ENCODE measurements at places on chromosomes 3 and 15. TPM values are rescaled to one million over a fixed set of nuclear protein-coding genes. Genes with fewer than 3 reads are reported as not detected.

FAM81A gene
- total RNA-seq = not detected

IL5RA gene
- total RNA-seq = 0.12 TPM

TIPIN gene
- total RNA-seq = 9.0 TPM

RFX7 gene
- 37.5 TPM for total RNA-seq

CPA3 gene
- not detected for total RNA-seq

NR1D2 gene
- total RNA-seq = 62.2 TPM

FRMD5 gene
- 0.08 TPM for total RNA-seq

MME gene
- 0.26 TPM for total RNA-seq

SCG3 gene
- not detected for total RNA-seq

ANP32A gene
- total RNA-seq = 134 TPM

SNX1 gene
- 147 TPM for total RNA-seq

DNA sequence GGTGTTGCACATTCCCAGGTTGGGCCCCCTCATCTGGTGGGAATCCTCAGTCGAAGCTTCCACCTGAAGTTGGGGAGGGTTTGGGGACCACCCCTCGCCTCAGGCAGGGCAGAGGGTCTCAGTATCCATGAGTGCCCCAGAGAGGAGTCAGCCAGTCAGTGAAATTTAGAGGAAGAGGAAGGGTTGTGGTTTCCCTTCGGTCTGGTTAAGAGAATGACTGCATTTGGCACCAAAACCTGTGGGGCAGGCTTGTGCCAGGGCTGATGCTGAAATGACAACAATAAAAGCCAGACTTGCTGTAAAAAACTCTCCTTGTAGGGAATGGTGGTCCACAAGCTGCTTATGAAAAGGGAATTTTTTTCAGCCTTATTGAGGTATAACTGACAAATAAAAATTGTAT, 22.6 kb downstream of the LMCD1 start:
- H3K27me3 ChIP-seq = no peaks in the 10 kb centered on the region
- no peak for DNase-seq
- H3K4me1 ChIP-seq = no peaks in the 10 kb centered on the region
- no peak overlapping the region for H3K4me3 ChIP-seq
- no peaks in the 10 kb centered on the region for H3K36me3 ChIP-seq

DNA sequence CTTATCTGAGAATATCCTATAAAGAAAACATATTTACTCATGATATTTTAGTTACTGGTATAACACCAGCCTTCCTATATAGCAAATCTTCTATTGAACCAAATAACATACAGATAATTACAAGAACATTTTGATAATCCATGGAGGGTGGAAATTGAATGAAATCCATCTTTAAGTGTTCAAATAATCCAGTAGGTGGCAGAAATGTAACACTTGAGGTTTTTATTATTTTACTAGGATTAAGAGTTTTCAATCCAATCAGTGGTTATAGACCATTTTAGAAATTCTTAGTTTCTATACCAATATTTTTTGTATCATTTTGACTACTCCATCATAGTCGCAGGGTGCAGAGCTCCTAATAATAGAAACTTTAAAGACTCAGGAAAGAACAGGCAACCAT, 101.9 kb upstream of the KCNH8 start:
- H3K4me1 ChIP-seq = no peaks in the 10 kb centered on the region
- no peak overlapping the region for H3K27ac ChIP-seq
- H3K4me3 ChIP-seq = no peak overlapping the region
- no peak for DNase-seq
- no peaks in the 10 kb centered on the region for H3K27me3 ChIP-seq

DNA sequence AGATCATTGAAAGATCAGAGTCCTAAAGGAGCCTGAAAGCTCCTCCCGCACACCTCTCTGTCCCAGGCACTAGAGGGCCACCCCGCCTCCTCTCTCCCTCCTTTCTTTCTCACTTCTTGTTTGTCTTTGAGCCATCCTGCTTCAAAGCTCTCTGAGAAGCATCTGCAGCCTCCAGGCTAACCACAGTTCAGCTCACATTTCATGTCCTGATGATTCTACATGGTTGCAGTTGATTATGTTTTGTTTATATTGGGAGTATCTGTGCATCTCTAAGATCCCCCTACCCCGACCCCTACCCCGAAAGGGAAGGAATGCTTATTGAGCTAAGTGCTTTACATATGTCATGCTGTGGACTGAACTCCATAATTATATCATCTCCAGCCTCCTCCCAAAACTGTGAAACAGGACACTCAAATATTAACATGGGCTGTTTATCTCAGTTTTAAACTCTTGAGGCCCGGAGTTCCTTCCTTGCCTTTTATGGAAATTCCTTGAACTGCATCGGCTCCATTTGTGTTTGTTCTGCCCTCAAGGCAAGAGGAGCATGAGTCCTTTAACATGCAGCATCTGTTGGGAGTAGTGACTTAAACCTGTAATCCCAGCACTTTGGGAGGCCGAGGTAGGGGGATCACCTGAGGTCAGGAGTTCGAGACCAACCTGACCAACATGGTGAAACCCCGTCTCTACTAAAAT, 30.9 kb downstream of the MGLL start:
- no peak overlapping the region for H3K27ac ChIP-seq
- no peak overlapping the region for H3K4me3 ChIP-seq
- no peaks in the 10 kb centered on the region for H3K27me3 ChIP-seq

- no peaks in the 10 kb centered on the region for H3K27me3 ChIP-seq
- H3K27ac ChIP-seq = peak overlapping the region; percentile 24
- H3K4me3 ChIP-seq = no peak overlapping the region
- H3K36me3 ChIP-seq = no peaks in the 10 kb centered on the region
- H3K4me1 ChIP-seq = peaks cover 20% of the 10 kb centered on the region
- DNase-seq = peak; percentile 37
Observed at GRCh38 chr3:58471025-58471887, 20.6 kb upstream of the KCTD6 start.

GRCh38 chr3:126423191-126424038, 28.7 kb downstream of the CFAP100 start:
- H3K4me1 ChIP-seq = no peaks in the 10 kb centered on the region
- H3K4me3 ChIP-seq = no peak overlapping the region
- no peak for DNase-seq
- no peaks in the 10 kb centered on the region for H3K27me3 ChIP-seq
- H3K36me3 ChIP-seq = no peaks in the 10 kb centered on the region

DNA sequence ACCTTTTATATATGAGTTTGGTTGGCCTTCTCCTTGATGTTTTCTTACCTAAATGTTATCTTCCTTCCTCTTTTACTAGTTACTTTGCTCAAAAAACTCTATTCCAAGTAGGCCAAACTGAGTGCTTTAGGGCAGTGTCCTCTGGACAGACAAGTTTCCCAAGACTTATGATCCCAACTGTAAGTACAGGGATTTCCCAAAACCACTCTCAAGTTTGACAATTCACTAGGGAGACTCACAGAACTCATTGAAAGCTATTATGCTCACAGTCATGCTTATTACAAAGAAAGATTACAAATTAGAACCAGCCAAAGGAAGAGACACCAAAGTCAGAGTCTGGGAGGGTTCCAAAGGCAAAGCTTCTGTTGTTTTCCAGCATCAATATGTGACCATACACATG, 534.2 kb upstream of the ALCAM start:
- H3K4me3 ChIP-seq = no peak overlapping the region
- no peaks in the 10 kb centered on the region for H3K36me3 ChIP-seq
- no peaks in the 10 kb centered on the region for H3K4me1 ChIP-seq
- H3K27me3 ChIP-seq = no peaks in the 10 kb centered on the region
- H3K27ac ChIP-seq = no peak overlapping the region
- DNase-seq = no peak

DNA sequence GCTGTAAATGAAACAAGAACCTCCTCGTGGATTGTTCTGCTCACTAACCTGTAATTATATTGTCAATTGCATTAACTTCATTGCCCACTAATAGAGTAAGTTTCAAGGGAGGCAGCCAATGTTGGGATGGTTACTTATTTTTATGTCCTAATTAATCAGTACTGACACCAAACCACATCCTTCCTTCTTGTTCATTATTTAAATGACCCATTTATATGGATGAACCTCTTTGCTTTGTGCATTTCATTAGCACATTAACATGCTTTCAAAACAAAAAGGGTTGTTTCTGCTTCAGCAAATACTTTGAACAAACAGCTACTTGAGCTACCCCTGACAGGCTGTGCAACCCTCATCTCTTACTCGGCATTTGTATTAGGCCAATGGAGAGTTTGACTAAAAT, 374.2 kb downstream of the MECOM start:
- no peak overlapping the region for H3K4me3 ChIP-seq
- H3K4me1 ChIP-seq = no peaks in the 10 kb centered on the region
- DNase-seq = no peak
- no peaks in the 10 kb centered on the region for H3K36me3 ChIP-seq
- no peaks in the 10 kb centered on the region for H3K27me3 ChIP-seq
- no peak overlapping the region for H3K27ac ChIP-seq

- DNase-seq = no peak
- no peaks in the 10 kb centered on the region for H3K4me1 ChIP-seq
- H3K27me3 ChIP-seq = no peaks in the 10 kb centered on the region
- H3K4me3 ChIP-seq = no peak overlapping the region
- no peaks in the 10 kb centered on the region for H3K36me3 ChIP-seq
Observed at GRCh38 chr3:132325103-132325606, 7.9 kb downstream of the ACP3 start.

- no peak for DNase-seq
- H3K27ac ChIP-seq = no peak overlapping the region
- H3K27me3 ChIP-seq = no peaks in the 10 kb centered on the region
- H3K4me3 ChIP-seq = no peak overlapping the region
- H3K4me1 ChIP-seq = peaks cover 5% of the 10 kb centered on the region
- no peaks in the 10 kb centered on the region for H3K36me3 ChIP-seq
Observed at GRCh38 chr3:123725652-123726400, 141.0 kb upstream of the HACD2 start.

GRCh38 chr3:58899159-58899952, 150.5 kb downstream of the CFAP20DC start:
- no peaks in the 10 kb centered on the region for H3K27me3 ChIP-seq
- no peaks in the 10 kb centered on the region for H3K36me3 ChIP-seq
- H3K4me1 ChIP-seq = peaks cover 28% of the 10 kb centered on the region
- no peak overlapping the region for H3K27ac ChIP-seq
- no peak for DNase-seq

DNA sequence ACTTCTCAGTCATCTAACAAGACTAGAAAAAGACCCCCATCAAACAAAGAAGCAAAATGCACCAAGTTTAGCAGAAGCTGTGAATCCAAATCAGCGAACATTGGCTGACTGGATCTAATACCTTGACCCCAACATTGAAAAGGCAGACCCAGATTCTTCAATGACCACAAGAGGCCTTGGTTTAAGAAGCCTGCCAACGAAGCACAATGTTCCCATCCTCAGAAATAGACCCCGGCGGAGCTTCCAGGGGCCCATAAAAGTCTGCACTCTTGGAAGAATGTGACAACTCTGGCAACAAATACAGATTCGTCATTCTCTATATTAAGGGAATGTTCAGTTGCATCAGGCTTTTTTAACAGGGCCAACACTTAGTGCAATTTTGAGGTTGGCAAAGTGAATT, 112.8 kb upstream of the BCL6 start:
- H3K27ac ChIP-seq = no peak overlapping the region
- no peaks in the 10 kb centered on the region for H3K4me1 ChIP-seq

DNA sequence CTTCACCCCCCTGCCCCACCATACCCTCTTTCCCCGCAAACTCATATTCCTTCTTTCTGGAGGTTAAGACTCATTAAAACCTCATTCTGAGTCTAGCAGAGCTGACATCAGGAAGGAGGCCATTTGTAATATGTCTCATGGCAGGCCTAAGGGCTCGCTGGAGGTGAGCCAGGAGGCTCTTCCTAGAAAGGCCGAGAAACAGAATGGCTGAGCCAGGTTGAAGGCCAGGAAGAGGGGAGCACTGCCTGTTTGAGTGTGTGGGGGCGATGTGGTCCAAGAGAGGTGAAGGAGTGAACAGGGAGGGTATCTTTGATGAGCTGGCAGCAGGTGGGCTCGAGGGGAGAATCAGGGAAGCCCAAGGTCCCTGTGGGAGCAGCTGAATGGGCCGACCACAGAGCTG, 317.3 kb downstream of the TLE3 start:
- peaks cover 16% of the 10 kb centered on the region for H3K4me1 ChIP-seq
- H3K27ac ChIP-seq = no peak overlapping the region
- H3K4me3 ChIP-seq = no peak overlapping the region
- H3K36me3 ChIP-seq = no peaks in the 10 kb centered on the region

DNA sequence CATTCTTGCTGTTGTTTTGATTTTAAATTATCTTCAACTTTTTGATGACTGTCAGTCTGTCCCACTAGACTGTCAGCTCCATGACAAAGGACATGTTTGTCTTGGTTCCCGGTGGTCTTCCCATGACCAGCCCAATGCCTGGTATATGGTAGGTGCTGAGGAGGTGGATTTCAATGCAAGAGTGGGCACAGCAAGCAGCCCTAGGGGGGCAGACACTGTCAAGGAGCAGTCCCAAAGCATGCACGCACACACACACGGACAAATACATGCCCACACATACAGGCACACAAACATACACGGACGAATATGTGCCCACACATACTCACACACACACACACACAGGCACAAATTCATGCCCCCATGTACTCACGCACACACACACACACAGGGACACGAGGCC, 12.0 kb downstream of the KLF15 start:
- H3K36me3 ChIP-seq = no peaks in the 10 kb centered on the region
- no peak overlapping the region for H3K27ac ChIP-seq
- H3K4me1 ChIP-seq = no peaks in the 10 kb centered on the region
- H3K27me3 ChIP-seq = no peaks in the 10 kb centered on the region

GRCh38 chr15:39145854-39146625, 434.8 kb upstream of the THBS1 start:
- no peaks in the 10 kb centered on the region for H3K36me3 ChIP-seq
- no peak for DNase-seq
- H3K27me3 ChIP-seq = no peaks in the 10 kb centered on the region
- H3K4me3 ChIP-seq = no peak overlapping the region
- no peak overlapping the region for H3K27ac ChIP-seq
- no peaks in the 10 kb centered on the region for H3K4me1 ChIP-seq

DNA sequence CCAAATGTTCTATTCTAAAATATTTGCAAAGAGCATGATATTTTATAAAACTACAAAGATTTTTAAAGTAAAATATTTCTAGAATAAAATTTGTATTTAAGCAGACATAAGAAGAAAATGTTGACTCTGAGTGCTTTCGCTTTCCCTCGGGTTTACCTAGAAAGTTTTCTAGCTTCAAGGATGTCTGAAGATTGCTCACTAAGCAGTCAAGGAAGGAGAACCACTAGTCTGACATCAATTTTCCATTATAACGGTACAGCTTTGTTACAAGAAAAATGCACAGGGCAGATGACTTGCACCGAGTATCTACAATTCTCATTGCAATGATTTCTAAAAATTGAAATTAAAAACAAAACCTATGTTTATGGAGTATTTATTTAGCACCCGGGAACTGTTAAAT, 14.2 kb downstream of the GPR15 start:
- H3K4me3 ChIP-seq = peak overlapping the region; percentile 22
- peaks cover 31% of the 10 kb centered on the region for H3K4me1 ChIP-seq
- no peaks in the 10 kb centered on the region for H3K27me3 ChIP-seq
- H3K36me3 ChIP-seq = no peaks in the 10 kb centered on the region
- no peak overlapping the region for H3K27ac ChIP-seq

DNA sequence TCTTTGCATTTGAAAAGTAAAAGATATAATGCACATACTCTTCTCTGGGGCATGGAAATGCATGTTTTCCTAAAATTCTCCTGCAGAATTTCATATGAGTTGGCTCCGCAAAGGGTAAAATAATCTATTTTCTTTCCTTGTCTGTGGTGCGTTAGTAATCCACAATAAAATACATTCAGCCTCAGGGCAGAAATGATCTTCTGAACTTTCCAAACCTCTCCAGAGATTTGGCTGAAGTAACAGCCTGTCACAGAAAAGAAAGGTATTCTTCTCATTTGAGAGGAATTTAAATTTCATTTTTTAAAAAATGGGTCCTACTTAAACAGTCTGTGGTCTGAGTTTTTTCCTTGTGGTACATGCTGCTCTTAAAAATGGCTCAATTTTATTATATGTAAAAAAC, 182.7 kb upstream of the DCBLD2 start:
- H3K4me3 ChIP-seq = no peak overlapping the region
- no peaks in the 10 kb centered on the region for H3K27me3 ChIP-seq
- H3K27ac ChIP-seq = no peak overlapping the region
- no peaks in the 10 kb centered on the region for H3K4me1 ChIP-seq
- DNase-seq = no peak

Data from CD4-positive, alpha-beta memory T cell (primary cell).